Skeletal muscle cell (primary cell): ENCODE measurements at places on chromosomes 5 and 9.

DNA sequence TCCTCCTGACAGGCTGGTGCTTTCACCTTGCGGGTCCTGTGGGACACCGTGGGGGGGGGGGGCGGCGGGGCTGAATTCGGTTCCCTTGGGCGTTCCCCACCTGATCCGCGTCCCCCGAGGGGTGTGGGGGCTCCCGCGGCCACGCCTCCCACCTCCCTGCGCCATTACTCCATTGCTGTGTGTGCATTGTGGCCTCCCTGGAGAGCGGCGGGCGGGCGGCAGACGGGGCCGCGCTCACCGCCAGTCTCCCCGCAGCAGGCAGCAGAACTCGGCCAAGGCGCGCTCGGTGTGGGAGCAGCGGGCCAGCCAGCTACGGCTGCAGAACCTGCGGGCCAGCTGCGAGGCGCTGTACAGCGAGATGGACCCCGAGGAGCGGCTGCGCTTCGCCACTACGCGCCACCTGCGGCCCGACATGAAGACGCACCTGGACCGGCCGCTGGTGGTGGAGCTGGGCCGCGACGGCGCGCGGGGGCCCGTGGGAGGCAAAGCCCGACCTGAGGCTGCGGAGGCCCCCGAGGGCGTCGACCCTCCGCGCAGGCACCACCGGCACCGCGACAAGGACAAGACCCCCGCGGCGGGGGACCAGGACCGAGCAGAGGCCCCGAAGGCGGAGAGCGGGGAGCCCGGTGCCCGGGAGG, 145.3 kb downstream of the CACNA1B start:
- no peak for DNase-seq

- DNase-seq, result no peak
These were observed 131.2 kb upstream of the PLCXD3 start for GRCh38 chr5:41641621-41642020.

GRCh38 chr9:23774266-23774665, 51.8 kb downstream of the ELAVL2 start:
- no peak for DNase-seq

DNA sequence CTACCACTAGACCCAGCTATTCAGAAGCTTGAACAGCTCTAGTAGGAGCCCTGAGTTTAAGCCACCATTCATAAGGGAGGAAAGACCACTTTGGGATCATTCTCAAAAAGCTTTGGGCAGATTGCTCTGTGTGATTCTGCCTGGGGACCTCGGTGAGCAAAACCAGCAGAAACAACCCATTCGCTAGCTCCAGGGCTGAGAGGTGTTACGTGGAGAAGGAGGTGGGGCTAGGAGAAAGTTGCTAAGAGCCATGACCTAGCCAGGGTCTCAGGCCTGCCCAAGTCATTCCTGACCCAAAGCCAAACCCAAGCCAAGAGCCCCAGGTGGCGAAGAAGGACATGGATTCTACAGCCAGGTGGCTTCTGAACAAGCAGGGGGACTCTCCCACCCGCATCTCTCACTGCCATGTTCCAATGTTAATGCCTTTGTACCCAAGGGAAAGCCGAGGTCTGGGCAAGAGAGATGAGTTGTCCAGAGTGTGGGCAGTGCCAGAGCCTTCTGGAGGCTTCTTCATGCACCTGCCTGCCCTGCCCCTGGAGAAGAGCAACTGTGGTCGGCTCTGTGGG, 4.0 kb upstream of the BARHL1 start:
- no peak for DNase-seq

- DNase-seq, result no peak
These were observed 111.7 kb upstream of the TMEM161B start for GRCh38 chr5:88380332-88380731.

- DNase-seq, result no peak
These were observed 27.4 kb downstream of the SNX30 start for GRCh38 chr9:112777914-112778313.

DNA sequence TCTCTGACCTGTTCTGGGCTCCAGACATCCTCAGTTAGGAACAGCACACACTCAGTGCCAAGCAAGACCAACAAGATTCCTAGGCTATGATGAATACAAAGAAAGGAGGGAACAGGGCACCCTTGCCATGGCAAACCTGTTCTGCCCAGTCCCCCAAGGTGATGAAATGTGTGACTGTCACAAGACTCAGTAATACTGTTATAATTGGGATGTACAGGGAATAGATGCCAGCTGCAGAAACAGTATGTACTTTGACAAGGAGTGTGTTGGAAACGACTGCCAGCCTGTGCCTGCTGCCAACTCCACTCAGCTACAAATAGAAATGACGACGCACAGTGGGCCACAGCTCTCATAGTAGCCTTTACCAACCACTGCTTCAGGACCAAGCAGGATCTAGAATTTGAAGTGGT, 453.0 kb downstream of the EFNA5 start:
- DNase-seq, result no peak

- no peak for DNase-seq
These were observed 290.6 kb downstream of the CD180 start for GRCh38 chr5:66906021-66906420.

DNA sequence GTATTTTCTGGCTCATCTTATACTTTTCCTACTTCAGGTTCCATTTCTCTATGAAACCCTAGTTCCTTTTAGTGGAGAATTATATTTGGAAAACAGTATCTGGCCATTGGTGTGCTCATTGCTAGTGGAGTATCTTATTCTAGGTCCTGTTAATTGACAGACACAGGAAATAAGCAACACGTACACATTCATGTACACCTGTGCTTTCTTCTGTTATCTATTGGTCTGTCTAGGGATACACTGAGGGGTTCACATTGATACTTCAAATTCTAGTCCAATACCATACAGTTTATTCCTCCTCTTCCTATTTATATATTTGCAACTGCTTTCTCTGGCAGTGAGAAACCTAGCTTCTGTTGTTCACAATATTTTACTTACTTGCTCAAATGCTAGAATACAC, 110.2 kb downstream of the FER start:
- no peak for DNase-seq

- DNase-seq, result no peak
These were observed 27.3 kb upstream of the PHYKPL start for GRCh38 chr5:178259623-178260536.

GRCh38 chr9:135394131-135394530, 85.5 kb upstream of the PPP1R26 start:
- no peak for DNase-seq

DNA sequence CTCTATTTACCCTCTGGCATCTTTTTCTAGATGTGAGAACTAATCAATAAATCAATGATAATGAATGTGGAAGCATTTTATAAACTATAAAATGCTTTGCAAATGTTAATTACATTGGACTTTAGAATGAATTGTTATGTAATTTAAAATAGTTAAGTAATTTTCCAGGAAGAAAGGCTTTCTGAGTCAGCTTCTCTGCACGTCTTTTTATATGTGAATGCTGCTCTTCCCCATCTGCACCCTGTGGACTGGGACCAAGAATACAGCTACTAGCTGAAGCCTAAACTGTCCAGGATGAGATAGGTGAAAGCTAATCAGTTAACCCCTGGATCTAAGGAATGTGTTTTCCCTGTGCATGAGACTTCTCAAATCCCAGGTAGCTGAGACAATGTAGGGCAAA, 292.9 kb downstream of the NR3C1 start:
- DNase-seq, result no peak

- peak; percentile 44 for DNase-seq
These were observed 617.5 kb upstream of the TLE4 start for GRCh38 chr9:78954286-78954685.

DNA sequence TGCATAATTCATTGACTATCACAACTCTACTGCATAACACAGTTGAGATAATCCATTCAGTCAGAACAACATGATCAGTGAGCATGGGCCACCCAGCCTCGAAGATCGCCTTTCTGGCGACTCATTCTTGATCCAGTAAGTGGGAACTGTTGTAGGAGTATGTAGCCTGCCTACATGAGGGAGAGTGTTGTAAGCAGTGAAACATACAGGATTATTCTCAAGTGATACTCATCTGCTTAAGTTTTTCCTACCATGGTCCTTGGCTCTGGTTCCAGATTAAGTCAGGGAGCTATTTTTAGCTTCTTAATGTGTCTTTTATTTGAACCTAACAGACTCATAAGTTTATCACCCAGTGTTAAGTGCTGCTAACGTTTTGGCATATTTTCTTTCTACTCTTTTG, 44.0 kb downstream of the TNPO1 start:
- no peak for DNase-seq

DNA sequence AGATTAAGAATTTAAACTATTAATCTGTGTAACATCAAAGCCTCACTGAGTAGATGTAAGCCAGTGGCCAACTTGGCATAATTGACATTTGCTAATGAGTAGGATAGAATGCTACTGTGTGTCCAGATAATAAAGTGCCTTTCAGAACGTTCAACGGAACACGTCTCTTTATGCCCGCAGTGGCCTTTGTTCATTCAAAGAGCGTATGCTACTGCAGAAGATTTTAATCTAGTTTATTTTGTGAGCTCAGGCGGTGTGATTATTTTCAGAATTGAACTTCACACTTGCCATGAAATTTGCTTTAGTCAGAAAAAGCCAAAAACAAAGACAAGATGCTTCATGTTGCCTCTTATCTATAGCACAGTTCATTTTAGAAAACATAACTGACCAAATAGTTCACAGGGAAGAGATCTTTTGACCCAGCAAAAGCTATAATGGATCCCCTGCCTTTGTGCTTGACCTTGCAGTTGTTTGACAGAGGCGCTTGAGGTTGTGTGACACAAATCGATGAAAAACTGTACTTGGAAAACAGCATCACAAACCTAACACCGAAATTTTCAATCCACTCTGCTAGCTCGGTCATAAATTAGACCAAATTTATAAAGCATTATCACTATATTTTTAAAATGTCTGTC, 530.9 kb upstream of the TYRP1 start:
- DNase-seq, result no peak

GRCh38 chr5:156686796-156687195, 163.3 kb upstream of the PPP1R2B start:
- no peak for DNase-seq

DNA sequence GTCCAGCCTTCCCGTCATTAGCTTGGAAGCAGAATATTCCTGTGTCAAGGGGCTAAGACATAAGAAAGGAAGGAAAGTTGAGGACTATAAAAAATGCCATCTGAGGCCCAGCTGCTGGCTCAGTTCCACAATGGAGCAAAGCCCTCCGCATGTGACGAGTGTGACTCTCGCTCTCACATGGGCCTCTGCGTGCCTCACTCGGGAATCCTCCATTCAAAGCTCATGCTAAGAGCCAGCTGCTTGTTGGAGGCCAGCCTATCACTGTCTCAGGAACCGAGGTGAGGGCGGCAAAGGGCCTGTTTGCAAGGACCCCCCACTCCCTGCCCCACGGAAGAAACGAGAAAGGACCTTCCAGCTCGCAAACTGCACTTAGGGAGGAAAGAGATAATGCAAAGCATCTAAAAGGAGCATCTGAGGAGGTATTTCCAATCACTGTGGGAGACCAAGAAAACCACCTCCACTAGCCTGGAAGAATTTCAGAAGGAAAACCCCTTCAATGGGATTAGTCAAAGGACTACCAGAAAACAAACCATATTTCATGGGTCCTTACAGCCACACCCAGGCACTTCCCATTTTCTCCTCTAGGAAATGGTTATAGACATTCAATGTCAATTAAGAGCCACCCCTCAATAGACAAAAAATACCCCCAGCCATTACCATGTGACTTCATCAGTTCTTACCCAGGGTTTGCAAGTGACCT, 95.3 kb downstream of the PRRT1B start:
- no peak for DNase-seq
